ENCODE measurements at places on chromosomes 12 and 14.

- no peak for DNase-seq
Observed at GRCh38 chr14:73786636-73787485, 64.8 kb upstream of the PTGR2 start.

DNA sequence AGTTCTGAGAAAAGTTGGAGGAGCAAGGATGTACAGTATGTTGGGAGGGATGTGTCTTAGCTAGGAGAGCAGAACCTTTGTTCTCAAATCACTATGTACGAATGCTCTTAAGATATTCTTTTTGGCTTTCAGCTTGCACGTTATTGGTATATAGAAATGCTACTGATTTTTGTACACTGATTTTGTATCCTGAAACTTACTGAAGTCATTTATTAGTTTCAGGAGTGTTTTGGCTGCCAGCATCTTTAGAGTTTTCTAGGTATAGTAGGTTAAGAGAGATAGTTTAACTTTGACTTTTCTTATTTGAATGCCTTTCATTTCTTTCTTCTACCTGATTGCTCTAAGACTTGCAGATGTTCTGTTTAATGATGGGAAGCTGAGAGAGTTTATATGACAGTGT is 442.8 kb upstream of the FBXO33 start:
- DNase-seq = no peak

- no peak for DNase-seq
Observed at GRCh38 chr12:62698701-62699101, 232.1 kb downstream of the MON2 start.

- no peak for DNase-seq
Observed at GRCh38 chr12:108333898-108334699, 5.0 kb downstream of the CMKLR1 start.

DNA sequence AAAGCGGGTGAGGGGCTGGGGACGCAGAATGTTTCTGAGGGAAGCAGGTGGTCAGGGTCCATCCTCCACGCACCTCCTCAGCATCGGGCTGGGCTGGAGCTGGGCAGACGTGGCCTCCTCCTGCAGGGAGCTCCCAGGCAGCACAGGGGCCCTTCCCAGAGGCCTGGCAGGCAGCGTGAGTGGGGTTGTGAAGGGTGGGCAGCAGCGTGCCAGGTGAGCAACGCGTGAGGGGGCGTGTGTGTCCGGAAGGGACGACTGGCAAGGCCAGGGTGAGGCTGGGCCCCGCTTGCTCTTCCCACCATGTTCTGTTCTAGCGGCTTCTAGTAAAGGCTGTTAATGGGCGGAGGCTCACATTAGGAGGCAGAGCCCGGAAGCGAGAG is 17.1 kb downstream of the ANKRD9 start:
- DNase-seq = no peak

GRCh38 chr12:806200-806791 is 53.9 kb downstream of the WNK1 start:
- DNase-seq = no peak

GRCh38 chr12:700016-700415 is 36.8 kb upstream of the NINJ2 start:
- no peak for DNase-seq

- DNase-seq = no peak
Observed at GRCh38 chr12:110123919-110124268, 263 bp upstream of the IFT81 start.

- no peak for DNase-seq
Observed at GRCh38 chr12:131124487-131125280, 171.0 kb downstream of the ADGRD1 start.

- DNase-seq = no peak
Observed at GRCh38 chr12:104462325-104462724, 5.6 kb downstream of the CHST11 start.

GRCh38 chr14:100684154-100684553 is 42.5 kb upstream of the DLK1 start:
- no peak for DNase-seq

DNA sequence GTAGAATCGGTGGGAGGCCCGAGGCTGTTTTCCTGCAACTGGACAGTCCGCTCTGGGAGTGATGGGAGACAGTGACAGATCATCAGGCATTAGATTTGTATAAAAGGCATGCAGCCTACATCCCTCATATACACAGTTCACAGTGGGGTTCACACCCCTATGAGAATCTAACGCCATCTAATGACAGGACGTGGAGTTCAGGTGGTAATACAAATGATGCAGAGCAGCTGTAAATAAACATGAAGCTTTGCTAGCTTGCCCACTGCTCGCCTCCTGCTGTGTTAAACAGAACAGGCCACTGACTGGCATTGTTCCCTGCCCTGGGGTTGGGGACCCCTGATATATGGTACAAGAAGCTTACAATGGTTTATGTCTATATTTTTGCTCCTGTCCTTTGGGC is 179.0 kb downstream of the LRFN5 start:
- DNase-seq = no peak

DNA sequence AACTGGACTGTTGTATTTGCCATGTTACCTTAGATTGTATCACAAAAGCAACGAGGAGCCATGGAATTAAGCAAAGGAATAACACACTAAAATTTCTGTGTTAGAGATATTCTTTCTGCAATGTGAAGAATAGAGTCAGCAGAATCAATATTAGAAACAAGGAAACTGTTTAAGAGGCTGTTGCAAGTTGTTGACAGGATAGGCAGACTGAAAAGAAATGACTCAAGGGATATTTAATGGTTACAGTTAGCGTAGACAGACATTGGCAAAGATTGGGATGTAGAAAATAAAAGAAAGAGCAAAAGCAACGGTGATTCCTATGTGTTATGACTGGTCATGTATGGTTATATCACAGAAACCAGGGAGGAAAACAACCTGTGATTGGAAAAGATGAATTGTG is 299.0 kb upstream of the PPFIA2 start:
- DNase-seq = no peak

DNA sequence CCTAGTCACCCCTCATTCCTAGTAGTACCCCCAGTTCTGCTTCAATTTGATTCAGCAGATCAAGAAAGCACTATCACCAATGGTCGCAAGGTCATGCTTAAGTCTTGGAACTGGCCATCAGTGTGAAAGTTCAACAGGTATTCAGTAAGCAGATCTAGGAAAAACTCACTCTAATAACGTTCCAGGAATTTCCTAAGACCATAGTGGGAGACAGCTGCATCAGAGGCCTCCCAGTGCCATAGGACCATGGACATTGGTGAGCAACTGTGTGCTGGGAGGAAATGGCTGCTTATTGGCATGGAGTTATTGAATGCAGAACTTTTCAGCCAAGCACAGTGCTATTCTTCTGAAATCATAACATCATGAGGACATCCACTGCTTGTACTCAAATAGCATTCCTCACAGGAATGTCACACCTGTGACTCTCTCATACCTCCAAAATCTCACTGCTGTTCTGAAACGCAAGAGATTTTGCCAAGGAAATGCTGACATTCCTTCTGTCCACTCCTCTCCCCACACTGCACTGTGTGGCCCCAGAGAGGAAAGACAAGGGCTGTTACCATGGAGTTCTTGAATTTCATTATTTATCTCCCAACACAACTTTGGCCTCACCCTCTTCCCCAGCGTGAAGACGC is 30.9 kb upstream of the MDM2 start:
- no peak for DNase-seq

DNA sequence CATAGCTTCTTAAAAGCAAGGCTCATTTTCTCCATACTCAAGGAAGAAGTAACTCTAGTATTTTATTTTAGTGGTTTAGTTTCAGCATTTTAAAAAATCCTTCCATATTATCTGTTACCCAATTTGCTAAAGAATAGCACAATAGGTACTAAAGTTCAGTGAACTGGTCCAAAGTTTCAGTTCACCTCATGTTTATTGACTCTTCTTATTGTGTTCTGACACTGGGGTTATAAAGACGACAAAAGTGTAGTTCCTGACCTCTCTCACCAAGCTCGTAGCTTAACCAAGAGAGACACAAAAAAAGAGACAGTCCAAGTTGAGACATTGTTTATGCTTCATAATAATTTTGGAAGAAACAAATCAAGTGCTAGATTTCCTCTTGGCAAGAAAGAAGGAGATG is 40.8 kb upstream of the SLC38A2 start:
- no peak for DNase-seq

- no peak for DNase-seq
Observed at GRCh38 chr12:46237371-46238045, 31.3 kb downstream of the SLC38A1 start.

DNA sequence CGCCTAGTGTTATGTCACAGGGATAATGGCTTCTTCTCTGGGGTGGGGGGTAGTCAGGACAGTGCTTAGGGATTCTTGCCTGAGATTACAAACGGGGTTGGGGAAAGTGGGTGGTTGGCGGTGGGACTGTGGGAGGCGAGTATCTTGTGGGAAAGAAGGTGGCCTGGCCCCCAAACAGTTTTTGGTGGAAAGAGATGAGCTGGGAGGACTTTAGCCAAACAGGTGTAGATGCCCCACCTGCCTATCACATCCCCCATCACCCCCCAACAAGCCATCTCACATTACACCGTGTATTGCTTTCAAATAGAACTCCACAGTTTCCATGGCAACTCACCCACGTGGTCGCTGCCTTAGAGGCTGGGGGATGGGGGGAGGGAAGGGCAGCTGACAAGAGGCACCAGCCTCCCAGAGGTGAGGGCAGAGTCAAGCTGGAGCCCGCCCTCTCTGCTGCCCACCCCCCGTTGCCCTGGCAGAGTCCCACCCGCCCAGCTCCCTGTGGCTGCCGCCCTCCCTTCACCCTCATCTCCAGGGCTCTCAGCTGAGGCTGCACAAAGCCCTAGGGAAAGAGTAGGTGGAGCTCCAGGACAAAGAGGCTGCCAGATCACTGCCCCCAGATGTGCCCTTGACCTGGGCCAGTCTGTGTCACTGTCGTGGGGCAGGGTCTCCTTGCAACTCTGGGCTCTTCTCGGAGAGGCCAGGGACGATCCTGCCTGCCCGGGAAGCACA is 98.3 kb downstream of the LRRC74A start:
- DNase-seq = no peak

DNA sequence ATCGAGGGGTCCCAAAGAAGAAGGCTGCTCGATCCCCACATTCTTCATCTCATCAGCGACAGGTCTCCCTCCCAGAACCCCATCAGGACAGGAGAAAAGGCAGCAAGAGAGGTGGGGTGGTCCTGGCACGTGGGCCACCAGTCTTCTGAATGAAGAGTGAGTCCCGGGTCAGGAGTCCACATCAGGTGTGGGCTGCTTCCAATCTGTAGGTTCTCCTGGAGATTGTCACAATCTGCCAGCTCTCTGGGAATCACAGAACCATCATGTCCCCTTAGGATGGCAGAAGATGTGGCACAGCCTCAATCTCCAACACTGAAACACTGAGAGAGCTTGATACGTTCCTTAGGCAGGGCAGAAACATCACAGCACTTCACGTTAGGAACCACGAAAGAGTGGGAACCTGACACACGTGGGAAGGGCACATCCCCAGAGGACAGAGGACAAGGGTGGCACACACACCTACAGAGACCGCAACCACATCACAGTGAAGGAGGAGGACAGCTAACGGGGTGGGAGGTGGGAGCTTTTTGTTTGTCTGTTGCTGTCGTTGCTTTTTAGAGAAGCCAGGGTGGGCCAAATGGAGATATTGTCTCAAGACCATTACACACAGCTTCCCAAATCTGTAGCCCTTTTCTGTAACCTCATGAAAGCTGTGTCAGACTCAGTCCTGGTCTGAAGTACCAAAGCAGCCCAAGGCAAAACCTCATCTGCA is 284.5 kb downstream of the DPF3 start:
- DNase-seq = no peak

- DNase-seq = no peak
Observed at GRCh38 chr12:132056951-132057350, 87.2 kb downstream of the DDX51 start.

DNA sequence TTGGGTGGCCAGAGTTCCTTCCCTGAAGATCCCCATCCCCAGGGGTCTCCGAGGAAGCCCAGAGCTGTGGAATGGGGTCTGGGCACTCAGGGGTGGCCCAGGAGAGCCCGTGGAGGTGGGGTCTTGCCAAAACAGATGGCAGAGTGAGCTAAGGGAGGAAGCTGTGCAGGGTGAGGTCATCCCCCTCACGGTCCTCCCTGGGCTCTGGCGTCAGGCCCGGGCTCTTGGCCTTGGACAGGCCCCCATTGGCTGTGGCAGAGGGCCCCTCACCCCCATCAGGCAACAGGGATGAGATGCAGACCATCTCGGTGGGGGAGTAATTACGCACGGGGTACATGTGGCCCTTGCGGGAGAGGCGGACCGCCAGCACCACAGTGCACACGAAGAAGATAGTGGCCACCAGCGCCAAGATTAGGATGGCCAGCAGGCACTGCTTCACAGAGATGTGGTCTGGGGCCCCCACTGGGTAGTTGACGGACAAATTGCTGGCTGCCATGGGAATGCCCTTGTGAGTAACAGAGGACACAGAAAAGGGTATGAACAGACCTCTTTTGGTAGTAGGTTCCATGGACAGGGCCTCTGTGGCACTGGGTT is 10.7 kb downstream of the SELPLG start:
- DNase-seq = no peak

GRCh38 chr12:30936036-30936435 is 9.5 kb downstream of the TSPAN11 start:
- DNase-seq = no peak

GRCh38 chr12:6306599-6307220 is 3.8 kb upstream of the PLEKHG6 start:
- DNase-seq = no peak

DNA sequence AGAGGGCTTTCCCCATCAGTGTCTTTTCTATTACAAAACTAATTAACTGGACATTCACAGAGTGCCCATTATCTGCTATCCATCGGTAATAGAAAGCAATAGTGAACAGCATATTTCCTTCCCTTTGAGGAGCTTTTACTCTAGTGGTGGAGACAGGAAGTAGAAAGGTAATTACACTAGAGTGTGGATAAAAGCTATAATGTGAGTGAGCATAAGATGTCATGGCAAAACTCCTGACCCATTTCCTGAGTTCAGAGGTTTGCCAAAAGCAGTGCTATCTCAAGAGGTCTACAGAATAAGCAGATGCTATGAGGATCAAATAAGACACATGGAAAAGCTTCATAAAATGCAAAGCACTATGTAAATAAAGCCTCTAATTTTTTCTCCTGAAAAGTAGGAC is 24.0 kb downstream of the TIMELESS start:
- no peak for DNase-seq

GRCh38 chr12:49825360-49825970 is 2.7 kb downstream of the NCKAP5L start:
- no peak for DNase-seq

GRCh38 chr14:21721504-21721903 is 47.9 kb upstream of the OR4E1 start:
- DNase-seq = no peak

- DNase-seq = no peak
Observed at GRCh38 chr14:37709419-37710195, 114.2 kb downstream of the TTC6 start.

- DNase-seq = no peak
Observed at GRCh38 chr12:86837246-86837645, 581.1 kb upstream of the MGAT4C start.

- DNase-seq = no peak
Observed at GRCh38 chr12:6834254-6834653, 6.0 kb downstream of the P3H3 start.

All from epithelial cell of prostate (primary cell).